ENCODE measurements at places on chromosomes 12 and 14. TPM values are rescaled to one million over a fixed set of nuclear protein-coding genes. Genes with fewer than 3 reads are reported as not detected.

DNA sequence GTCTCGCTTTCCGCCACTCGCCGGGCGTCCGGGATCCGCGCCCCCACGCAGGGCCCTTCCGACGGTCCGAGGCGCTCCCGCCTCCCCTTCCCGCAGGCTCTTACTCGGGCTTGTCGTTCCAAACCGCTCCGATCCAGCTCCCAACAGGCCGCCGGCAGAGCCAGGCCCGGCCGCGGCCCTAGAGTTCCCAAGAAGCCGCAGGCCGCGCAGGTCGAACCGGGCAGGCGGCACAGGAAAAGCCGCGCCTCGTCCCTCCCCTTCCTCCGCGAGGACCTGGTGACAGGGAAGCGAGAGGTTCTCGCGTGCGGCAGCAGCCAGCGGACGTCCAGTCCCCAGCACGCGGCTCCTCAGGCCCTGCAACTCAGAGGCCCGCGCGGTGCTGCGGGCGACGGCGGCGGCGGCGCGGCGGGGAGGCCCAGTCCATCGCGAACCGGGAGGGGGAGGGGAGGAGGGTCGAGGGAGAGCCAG is 272 bp downstream of the HECTD1 start:
- DNase-seq = no peak

DNA sequence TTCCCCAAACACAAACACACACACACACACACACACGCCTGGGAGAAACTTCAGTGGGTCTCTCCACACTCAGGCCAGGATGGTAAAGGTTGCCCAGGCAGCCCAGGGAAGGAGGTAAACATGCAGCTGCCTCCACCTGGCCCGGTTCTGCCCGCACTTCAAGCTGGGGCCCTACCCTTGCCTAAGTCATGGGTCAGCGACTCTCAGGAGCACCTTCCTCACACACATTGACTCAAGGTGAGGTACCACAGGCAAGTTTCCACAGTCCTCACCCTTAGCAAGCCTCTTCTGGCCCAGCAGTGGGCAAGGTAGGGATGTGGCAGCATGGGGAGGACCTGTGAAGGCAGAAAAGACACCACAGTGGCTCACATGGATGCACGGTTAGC is 14.1 kb upstream of the FAIM2 start:
- DNase-seq = no peak

DNA sequence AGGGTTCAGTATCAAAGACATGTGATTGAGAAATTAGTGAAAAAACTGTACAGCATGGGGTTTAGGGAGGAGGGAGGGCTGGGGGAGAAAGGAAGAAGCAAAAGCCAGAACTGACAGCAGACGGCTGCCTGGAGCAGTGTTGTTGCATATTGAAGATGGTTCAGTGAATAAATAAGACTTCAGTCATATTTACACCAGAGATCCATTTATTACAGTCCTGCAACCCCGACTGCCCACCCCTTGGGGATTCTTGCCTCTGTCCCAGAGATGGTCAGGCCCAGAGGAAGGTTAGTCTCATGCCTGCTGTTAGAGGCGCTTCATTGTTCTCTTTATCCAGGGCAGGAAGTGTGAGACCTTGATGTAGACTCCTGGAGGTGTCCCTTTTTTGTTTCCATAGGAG is 3.2 kb downstream of the GZMH start:
- no peak for DNase-seq

DNA sequence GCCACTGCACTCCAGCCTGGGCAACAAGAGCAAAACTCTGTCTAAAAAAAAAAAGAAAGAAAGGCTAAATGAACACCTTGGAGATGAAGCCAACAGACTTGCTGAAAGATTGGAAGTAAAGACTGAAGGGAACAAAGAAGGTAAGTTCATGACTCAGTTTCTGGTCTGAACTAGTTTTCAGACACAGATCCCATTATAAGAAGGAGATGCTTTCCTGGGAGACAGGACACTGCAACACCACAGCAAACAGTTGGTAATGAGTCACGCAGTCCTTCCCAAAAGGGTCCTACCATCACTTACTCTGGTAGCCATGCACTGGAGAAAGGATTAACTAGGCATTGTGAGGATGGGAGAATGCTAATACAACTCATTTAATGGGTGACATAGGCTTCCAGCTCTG is 97.2 kb downstream of the SSPN start:
- no peak for DNase-seq

The IGF1 gene
- total RNA-seq = 5.5 TPM

Data from occipital lobe (tissue), 3 donors.